Lung (tissue), 17 donors: ENCODE measurements at places on chromosomes 7 and 10.
A peak's percentile ranks its signal among the peaks of the same experiment; 100 is the strongest.

DNA sequence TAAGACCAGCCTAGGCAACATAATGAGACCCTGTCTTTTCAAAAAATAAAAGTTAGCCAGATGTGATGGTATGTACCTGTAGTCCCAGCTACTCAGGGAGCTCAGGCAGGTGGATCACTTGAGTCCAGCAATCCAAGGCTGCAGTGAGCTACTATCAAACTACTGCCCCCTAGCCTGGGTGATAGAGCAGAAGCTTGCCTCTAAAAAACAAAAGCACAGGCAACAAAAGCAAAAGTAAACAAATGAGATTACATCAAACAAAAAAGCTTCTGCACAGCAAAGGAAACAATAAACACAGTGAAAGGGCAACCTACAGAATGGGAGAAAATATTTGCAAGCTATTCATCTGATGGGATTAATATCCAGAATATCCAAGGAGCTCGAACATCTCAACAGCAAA is 65.4 kb downstream of the FANK1 start:
- DNase-seq, result no peak

DNA sequence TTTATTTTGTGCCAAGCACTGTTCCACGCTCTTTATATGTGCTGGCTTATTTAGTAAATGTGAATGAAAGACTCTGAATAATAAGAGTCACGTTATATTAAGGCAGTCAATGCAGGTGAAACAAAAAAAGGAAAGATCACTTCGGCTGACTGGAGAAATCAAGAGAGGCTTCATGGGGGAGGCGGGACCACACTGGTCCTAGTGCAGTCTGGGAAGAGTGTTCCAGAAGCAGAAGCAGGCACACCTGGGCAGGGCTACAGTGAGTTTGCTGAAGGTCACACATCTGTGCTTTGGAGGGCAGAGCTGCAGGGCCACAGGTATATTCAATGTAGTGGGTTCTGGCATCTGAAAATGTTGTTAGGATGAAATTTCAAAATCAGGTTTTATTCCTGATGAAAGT is 176.9 kb downstream of the PLXNA4 start:
- no peak for DNase-seq

DNA sequence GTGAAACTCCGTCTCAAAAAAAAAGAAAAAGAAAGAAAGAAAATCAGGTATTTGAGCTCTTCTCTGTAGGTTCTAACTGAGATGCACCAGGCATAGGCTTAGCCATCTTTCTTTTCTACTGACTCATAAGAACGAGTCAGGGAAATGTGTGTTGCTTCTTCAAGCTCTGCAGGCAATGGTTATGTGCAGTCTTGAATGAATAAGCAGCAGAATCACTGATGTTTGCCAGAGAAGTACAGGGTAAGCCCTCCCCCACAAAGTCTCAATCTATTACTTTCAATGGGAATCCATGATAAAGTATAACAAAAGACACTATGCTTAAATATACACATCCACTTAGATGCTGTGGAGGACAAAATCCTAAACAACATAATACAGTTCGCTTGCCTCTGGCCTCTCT is 239.2 kb downstream of the PARD3 start:
- no peak for DNase-seq

DNA sequence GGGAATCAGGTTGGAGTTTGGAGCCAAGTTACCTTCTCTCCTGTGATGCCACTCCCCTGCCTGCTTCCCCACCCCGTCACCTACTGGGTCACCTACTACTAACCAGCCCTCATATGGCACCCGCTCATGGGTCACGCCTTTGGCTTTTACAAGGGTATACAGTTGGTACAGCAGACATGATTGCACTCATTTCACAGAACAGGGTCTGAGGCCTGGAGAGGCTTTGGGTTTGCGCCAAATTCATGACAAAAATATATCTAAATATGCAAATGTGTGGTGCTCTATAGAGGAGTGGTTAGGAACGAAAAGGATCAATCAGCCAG is 10.7 kb downstream of the CRYGN start:
- DNase-seq, result no peak

- DNase-seq, result peak; percentile 39
Observed at GRCh38 chr10:71623098-71623985, 96.2 kb downstream of the C10orf105 start.

- no peak for DNase-seq
Observed at GRCh38 chr7:23264916-23265458, 18.4 kb downstream of the GPNMB start.

- DNase-seq, result no peak
Observed at GRCh38 chr10:78342827-78343653, 309.4 kb downstream of the RPS24 start.

- DNase-seq, result no peak
Observed at GRCh38 chr10:7734821-7735220, 31.7 kb downstream of the ITIH2 start.

GRCh38 chr7:153432063-153432462 is 620.1 kb upstream of the DPP6 start:
- peak; percentile 24 for DNase-seq

DNA sequence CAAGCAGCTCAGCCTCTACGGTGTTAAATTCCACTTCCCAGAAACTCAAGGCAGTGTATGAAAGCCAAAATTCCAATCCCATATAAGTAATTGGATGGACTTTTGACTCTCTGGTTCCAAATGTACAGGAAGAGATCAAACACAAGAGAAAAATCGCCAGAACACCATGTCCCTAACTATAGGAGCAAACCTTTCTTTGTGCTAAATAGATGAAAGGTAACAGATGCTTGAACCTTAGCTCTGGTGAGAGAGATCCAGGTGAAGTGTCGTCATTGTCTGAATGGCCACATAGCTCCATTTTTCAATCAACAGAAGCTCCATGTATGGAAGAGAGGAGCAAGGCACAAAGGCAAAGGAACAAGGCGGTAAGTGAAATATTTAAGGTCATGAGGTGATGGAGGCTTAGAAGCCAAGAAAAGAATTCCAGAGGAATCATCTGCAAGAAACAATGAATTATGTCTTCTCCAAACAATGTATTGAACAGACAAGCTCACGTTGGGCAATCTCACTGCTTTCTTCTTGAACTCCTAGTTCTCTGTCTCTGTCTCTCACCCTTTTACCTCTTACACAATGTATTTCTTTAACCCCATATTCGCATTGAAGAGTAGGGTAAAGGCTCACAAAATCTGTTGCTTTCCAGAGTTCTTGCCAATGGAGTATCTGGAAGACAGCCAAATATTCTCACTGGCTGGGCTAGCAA is 585.1 kb downstream of the GATA3 start:
- DNase-seq, result no peak

DNA sequence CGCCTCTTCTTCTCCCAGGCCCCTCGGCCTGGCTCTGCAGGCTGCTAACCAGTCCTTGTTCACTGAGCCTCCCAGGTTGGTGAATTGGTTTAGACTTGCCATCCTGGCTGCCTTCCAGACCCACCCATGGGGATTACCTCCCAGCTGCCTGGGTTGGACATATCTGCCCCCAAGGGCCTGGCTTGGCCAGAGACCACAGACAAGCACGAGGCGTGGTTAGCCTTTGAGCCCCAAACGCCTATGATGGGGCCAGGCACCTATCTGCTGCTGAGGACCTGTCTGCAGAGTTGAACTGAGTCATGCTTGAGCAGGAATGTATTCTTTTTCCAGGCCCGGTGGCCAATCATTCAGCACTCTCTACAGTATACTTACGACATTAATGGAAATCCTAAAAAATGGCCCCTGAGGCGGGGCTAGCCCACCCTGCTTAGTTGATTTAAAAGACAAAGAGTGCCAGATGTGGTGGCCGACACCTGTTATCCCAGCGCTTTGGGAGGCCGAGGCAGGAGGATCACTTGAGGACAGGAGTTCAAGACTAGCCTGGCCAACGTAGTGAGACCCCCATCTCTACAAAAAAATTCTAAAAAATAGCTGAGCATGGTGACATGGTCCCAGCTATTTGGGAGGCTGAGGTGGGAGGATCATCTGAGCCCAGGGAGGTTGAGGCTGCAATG is 361.5 kb downstream of the FRMD4A start:
- DNase-seq, result no peak

GRCh38 chr10:30820261-30820991 is 190.9 kb upstream of the LYZL2 start:
- peak; percentile 39 for DNase-seq
